ENCODE measurements at places on chromosomes 7 and 10.

GRCh38 chr10:100945754-100946153, 23.6 kb upstream of the SEMA4G start:
- DNase-seq, result no peak

- DNase-seq, result no peak
Measured at GRCh38 chr7:131550846-131551245, 5.6 kb downstream of the PODXL start.

DNA sequence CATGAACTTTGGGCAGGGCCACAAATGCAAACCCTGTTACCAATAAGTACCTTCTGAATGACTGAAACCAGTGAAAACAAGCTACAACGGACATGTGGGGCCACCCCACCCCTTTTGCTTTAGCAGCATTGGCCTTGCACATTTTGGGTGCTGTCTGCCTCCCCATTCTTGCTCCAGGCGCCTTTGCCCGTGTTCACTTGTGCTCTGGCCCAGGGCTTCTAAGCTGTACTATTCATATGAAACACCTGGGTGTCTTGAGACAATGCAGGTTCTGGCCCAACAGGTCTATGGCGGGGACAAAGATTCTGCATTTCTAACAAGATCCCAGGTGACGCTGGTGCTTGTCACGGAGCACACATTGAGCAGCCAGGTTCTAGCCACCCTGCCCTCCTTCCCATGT, 96.5 kb upstream of the SDK1 start:
- DNase-seq, result no peak

- DNase-seq, result no peak
Measured at GRCh38 chr7:1889556-1890181, 219.6 kb downstream of the ELFN1 start.

GRCh38 chr10:81724431-81724830, 150.6 kb upstream of the NRG3 start:
- no peak for DNase-seq

GRCh38 chr10:97810446-97810845, 38.6 kb upstream of the SFRP5 start:
- DNase-seq, result no peak

DNA sequence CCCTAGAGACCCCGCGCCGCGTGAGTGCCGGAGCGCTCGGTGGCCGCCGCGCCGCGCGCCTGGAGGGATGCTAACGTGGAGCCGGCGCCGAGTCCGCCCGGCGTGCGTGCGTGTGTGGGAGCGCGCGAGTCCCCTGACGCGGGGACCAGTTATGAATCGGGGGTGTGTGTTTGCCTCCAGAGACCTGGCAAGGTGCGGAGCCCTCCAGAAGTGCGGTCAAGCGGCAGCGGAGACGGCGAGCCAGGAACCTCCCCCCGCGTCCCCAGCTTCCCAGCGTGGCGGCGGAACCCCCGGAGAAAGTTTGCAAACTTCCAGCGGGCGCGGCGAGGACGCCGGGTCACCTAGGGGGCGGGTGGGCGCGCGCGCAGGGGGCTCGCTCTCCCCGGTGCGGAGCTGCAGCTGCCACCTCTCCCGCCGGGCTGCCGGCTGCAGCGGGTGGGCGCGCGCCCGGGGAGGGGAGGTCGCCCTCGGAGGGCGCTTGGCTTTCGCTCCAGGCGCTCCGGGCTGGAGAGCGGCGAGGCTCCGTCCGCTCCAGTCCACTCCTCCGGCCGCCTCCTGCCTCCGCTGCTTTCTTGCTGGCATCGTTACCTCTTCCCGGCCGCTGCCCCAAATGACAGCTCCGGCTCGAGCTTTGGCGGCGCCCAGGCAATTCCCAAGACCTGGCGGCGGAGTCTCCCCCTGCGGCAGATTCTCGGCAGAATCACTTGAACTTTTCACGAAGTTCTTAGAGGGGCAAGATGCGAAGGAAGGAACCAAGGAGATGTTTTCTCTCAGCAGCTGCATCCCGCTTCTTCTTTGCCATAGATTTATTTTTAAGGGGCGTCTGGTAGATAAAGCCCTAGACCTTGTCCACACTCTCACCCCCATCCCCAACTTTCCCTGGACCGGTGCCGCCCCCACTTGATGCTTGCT, 2.3 kb upstream of the CREB5 start:
- DNase-seq, result no peak

- no peak for DNase-seq
Measured at GRCh38 chr10:69486922-69487730, 35.9 kb downstream of the TSPAN15 start.

Data from thoracic aorta (tissue), 2 donors.